ENCODE measurements at places on chromosomes 6 and 20.

GRCh38 chr6:122861594-122861993 lies 72.5 kb downstream of the SMPDL3A start:
- DNase-seq: no peak
- H3K4me3 ChIP-seq: no peak overlapping the region
- no peaks in the 10 kb centered on the region for H3K36me3 ChIP-seq
- no peaks in the 10 kb centered on the region for H3K4me1 ChIP-seq
- H3K27me3 ChIP-seq: no peaks in the 10 kb centered on the region
- no peak overlapping the region for H3K27ac ChIP-seq

DNA sequence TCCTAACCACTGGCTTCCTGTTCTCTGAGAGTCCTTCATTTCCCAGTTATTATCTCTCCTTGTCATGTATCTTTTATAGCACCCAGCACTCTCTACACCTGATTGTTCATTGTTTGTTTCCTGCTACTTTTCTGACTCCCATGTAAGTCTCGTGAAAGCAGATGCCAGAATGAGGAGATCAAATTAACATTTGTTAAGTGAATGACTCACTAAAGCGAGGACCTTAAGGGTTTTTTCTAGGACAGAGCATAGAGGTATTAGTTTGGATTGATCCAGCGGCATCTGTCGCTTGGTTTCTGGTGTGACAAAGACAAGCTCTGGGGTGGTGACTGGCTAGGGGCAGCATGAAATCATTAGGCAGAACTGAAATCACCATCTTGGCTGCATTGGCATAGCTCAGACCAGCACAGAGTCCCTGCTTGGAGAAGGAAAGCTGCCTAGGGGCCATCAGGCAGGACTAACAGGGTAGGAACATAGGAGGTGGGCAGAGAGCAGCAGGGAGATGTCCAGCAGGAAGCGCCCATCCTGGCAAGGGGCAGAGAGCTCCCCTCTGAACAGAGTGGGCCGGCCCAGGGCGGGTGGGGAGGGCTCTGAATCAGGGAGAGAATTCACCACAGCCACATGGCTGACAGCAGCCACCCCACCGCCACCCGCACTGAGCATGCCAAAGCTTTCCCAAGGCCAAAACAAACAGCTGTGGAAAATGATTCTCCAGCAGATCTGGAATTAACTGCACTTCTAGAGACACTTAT lies 97.1 kb upstream of the CEP85L start:
- peaks cover 7% of the 10 kb centered on the region for H3K4me1 ChIP-seq
- DNase-seq: no peak
- no peaks in the 10 kb centered on the region for H3K27me3 ChIP-seq
- no peaks in the 10 kb centered on the region for H3K36me3 ChIP-seq
- no peak overlapping the region for H3K27ac ChIP-seq

DNA sequence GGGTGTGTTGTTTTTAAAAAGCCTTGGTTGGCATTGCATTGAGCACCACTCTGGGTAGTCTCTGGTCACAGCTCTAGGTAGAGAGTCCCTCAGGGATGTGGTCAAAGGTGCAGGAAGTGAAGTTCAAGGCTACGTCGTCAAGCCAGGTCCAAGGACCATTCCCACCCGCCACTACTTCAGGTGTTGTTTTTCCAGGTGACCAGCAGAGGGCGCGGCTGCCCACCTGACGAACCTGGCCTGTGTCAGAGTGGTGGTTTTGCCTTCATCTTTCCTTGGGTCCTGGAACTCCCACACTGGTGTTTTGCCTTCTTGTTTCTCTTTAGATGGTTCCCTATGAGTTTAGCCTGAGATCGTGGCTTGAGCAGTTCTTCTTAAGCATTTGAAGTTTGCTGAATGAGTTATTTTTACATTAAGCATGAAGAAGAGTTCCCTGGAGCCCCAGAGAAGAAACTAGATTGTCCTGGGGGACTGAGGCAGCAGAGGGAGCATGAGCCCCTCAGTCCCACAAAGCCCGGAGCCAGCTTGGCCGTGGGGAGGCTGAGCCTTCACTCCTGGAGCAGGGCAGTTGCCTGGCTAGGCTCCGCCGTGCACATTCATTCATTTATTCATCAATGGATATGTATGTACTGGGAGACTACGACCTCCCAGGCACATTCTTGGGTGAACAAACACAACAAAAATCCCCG lies 5.6 kb upstream of the PHACTR3 start:
- H3K27me3 ChIP-seq: peaks cover 62% of the 10 kb centered on the region
- no peaks in the 10 kb centered on the region for H3K4me1 ChIP-seq
- no peak overlapping the region for H3K4me3 ChIP-seq
- no peak overlapping the region for H3K27ac ChIP-seq
- no peak for DNase-seq

- no peaks in the 10 kb centered on the region for H3K27me3 ChIP-seq
- DNase-seq: no peak
- H3K36me3 ChIP-seq: peaks cover 15% of the 10 kb centered on the region
- no peaks in the 10 kb centered on the region for H3K4me1 ChIP-seq
- no peak overlapping the region for H3K27ac ChIP-seq
Measured at GRCh38 chr6:158509465-158509864, 50.4 kb upstream of the TMEM181 start.

DNA sequence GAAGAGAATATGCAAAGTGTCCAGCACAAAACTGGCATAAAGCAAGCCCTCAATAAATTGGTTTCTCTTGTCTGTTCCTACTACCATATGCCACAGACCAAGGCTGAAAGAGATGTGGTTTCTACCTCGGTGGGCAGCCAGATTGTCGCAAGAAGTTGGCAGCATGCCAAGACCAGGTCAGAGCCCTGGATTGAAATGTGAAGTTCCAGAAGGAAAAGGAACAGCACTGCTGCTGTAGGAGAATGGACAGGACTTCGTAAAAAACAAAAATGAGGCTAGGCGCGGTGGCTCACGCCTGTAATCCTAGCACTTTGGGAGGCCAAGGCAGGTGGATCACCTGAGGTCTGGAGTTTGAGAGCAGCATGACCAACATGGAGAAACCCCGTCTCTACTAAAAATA lies 22.1 kb downstream of the MRPL14 start:
- no peaks in the 10 kb centered on the region for H3K36me3 ChIP-seq
- no peak overlapping the region for H3K27ac ChIP-seq
- H3K27me3 ChIP-seq: no peaks in the 10 kb centered on the region
- DNase-seq: no peak

GRCh38 chr6:40936818-40937251 lies 102.2 kb downstream of the UNC5CL start:
- no peak for DNase-seq
- no peaks in the 10 kb centered on the region for H3K4me1 ChIP-seq
- no peaks in the 10 kb centered on the region for H3K27me3 ChIP-seq
- H3K36me3 ChIP-seq: no peaks in the 10 kb centered on the region
- no peak overlapping the region for H3K4me3 ChIP-seq

DNA sequence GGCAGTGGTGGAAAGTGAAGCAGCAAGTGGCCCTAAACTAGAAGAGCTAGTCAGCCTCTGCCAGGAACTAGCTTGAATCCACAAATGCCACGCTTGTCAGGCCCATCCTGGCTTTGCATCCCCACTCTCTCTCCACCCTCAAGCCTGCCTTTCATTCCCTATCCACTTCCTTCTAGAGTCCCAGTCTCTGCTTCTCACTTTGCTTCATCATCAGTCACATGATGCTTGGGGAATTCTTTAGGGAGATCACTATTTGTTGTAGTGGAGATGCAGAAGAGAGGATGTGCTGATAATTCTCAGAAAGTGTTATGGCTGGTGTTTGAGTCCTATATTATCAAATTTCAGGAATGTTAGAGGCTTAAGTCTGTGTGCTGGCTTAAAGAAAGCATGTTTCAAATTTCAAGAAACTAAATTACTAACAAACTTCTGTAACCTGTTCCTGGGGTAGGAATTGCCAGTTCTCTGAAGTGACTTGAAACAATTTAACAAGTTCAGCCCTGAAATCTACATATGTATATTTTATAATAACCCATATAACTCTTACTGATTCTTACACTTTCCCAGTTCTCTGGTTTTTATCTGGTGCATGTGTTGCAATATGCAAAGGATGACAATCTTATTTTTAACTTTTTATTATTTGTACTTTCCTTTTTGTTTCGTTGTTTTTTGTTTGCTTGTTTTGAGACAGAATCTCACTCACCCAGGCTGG lies 7.5 kb downstream of the TRIM39 start:
- DNase-seq: no peak
- H3K27me3 ChIP-seq: no peaks in the 10 kb centered on the region
- H3K4me1 ChIP-seq: no peaks in the 10 kb centered on the region

GRCh38 chr20:889106-889505 lies 27.0 kb downstream of the ANGPT4 start:
- peaks cover 64% of the 10 kb centered on the region for H3K4me1 ChIP-seq
- H3K27me3 ChIP-seq: no peaks in the 10 kb centered on the region
- no peak overlapping the region for H3K4me3 ChIP-seq
- no peak for DNase-seq

- peak overlapping the region; percentile 99 for H3K27ac ChIP-seq
- no peak for DNase-seq
- no peaks in the 10 kb centered on the region for H3K27me3 ChIP-seq
- peak overlapping the region; percentile 82 for H3K4me3 ChIP-seq
- H3K4me1 ChIP-seq: no peaks in the 10 kb centered on the region
Measured at GRCh38 chr6:147205690-147206600, 1.7 kb downstream of the STXBP5 start.

- no peaks in the 10 kb centered on the region for H3K36me3 ChIP-seq
- no peaks in the 10 kb centered on the region for H3K27me3 ChIP-seq
- no peak overlapping the region for H3K27ac ChIP-seq
Measured at GRCh38 chr6:16669227-16669626, 92.0 kb downstream of the ATXN1 start.

- H3K4me3 ChIP-seq: peak overlapping the region; percentile 68
- no peaks in the 10 kb centered on the region for H3K27me3 ChIP-seq
- peaks cover 16% of the 10 kb centered on the region for H3K4me1 ChIP-seq
- peak overlapping the region; percentile 91 for H3K27ac ChIP-seq
Measured at GRCh38 chr6:42454428-42454791, 2.7 kb upstream of the TRERF1 start.

DNA sequence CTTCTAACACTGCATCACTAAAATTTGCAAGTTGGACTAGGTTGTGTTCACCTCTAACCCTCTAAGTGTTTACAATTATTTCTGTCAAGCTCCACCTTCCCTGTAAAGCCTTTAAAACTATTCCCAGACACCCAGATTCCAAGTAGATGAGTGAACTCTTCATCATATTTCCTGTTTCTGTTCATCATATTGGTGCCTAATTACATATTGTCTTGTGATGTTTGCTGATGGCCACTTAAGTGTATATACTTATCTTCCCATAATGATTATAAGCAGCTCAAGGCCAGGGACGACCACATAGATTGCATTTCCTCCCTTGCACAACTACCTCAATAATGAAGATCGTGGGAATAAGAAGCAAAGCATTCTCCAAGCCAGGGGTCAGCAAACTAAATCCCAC lies 16.8 kb downstream of the TNFRSF21 start:
- H3K4me3 ChIP-seq: no peak overlapping the region
- DNase-seq: no peak
- H3K27ac ChIP-seq: no peak overlapping the region
- H3K4me1 ChIP-seq: no peaks in the 10 kb centered on the region

GRCh38 chr20:57301026-57301425 lies 28.6 kb upstream of the SPO11 start:
- no peaks in the 10 kb centered on the region for H3K4me1 ChIP-seq
- H3K36me3 ChIP-seq: no peaks in the 10 kb centered on the region
- no peak overlapping the region for H3K4me3 ChIP-seq
- no peak for DNase-seq
- no peak overlapping the region for H3K27ac ChIP-seq

GRCh38 chr20:14820771-14821170 lies 483.4 kb upstream of the FLRT3 start:
- no peak overlapping the region for H3K27ac ChIP-seq
- no peak overlapping the region for H3K4me3 ChIP-seq
- H3K27me3 ChIP-seq: no peaks in the 10 kb centered on the region
- no peaks in the 10 kb centered on the region for H3K36me3 ChIP-seq

DNA sequence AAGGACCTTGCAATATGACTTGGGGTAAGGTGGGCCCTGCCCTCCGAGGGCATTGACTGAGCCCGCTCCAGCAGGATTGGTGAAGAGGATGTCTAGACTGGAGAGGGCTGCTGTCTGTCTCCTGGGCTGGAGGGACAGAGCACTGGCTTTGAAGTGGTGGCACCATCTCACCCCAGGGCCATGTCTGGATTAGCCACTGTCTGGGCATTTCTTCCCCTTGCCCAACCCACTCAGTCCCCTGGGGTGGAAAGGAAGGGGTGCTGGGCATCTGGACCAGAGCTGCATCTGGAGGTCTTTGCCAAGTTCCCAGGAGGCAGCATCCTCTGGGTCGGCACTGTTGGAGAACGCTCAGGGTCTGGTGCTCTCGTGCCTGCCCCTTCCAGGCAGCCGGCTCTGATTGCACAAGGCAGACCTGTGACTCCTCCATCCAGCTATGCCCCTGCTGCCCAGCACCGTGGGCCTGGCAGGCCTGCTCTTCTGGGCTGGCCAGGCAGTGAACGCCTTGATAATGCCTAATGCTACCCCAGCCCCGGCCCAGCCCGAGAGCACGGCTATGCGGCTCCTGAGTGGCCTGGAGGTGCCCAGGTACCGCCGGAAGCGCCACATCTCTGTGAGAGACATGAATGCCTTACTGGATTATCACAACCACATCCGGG lies at the start of gene R3HDML:
Gene R3HDML (plus strand): TSS at position 319 of the 656 bp plus-strand sequence. CDS start 115 bp downstream, at position 434.
- no peak for DNase-seq
- H3K27ac ChIP-seq: no peak within 1 kb of the TSS
- no peaks in the 10 kb centered on the region for H3K36me3 ChIP-seq

GRCh38 chr6:41699063-41699462 lies 36.3 kb downstream of the TFEB start:
- H3K27ac ChIP-seq: no peak overlapping the region
- peaks cover 5% of the 10 kb centered on the region for H3K36me3 ChIP-seq
- H3K27me3 ChIP-seq: no peaks in the 10 kb centered on the region

DNA sequence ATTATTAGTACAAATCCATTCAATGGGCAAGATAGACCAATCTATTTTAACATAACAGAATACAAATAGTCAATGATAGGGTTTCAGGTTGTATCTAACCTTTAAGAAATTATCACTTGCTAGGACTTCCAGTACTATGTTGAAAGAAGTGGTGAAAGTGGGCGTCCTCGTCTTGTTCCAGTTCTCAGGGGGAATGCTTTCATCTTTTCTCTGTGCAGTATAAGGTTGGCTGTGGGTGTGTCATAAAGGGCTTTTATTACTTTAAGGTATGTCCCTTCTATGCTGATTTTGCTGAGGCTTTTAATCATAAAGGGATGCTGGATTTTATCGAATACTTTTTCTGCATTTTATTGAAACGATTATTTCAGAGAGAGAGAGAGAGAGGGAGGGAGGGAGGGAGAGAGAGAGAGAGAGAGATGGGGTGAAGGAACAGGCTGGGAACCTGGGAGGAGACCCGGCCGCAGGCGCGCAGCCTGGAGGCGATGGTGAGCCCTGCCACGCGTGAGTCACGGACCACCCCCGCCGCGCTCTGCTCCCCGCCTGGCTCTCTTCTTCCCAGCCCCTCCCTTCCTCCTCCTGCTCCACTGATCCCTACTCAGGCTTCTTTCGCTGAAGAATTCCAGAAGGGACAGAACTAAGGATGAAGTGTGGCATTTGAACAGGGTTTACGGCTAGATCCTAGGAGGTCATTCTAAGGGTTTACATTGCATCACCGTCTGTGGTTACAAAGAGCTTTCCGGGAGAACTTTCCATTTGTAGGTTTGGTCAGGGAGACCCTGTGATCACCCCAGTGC lies 45.5 kb upstream of the HLA-E start:
- H3K4me1 ChIP-seq: no peaks in the 10 kb centered on the region
- no peak for DNase-seq
- no peak overlapping the region for H3K4me3 ChIP-seq
- no peaks in the 10 kb centered on the region for H3K27me3 ChIP-seq
- H3K27ac ChIP-seq: no peak overlapping the region

- H3K4me1 ChIP-seq: no peaks in the 10 kb centered on the region
- H3K36me3 ChIP-seq: no peaks in the 10 kb centered on the region
- no peaks in the 10 kb centered on the region for H3K27me3 ChIP-seq
- H3K4me3 ChIP-seq: no peak overlapping the region
- no peak for DNase-seq
Measured at GRCh38 chr6:36368921-36369865, 18.3 kb downstream of the ETV7 start.
